ENCODE measurements at places on chromosomes 13 and 19.

DNA sequence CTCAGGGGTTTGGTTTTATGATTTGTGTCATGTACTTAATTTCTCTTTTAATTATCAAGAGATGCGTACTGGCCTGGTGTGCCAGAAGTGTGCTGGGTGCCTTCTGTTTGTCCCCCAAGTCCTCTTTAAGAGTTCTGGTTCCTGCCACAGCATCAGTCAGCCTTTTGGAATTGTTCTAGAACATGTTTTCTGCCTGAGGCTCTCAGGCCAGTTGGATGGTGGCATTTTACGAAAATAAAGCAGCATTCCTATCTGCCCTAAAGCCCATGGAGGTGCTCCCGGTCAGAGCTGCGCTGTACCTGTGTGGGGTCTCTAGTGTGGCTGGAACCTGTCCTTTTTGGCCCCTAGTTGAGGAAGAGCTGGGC, 54.1 kb downstream of the TSSK6 start:
- no peak for DNase-seq

DNA sequence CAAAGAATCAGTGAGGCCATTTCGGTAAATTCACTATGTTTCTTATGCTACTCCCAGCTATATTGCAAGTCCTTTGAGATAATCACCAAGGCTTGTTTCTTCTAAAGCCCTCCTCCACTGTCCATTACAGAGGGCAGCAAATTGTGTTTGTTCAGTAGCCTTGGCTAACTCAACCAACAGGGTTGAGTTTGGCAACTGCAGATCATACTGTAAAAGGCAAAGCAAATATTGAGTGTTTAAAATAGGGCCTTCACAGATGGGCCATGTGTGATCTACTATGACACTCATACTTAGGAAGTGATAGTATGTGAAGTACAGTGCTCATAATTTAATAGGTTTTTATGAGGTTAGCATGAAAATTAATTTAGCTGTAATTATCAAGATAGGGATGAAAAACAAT, 171.3 kb downstream of the DACH1 start:
- DNase-seq: no peak

GRCh38 chr13:42354241-42355091, 82.5 kb downstream of the AKAP11 start:
- peak; percentile 15 for DNase-seq

- no peak for DNase-seq
These were observed 17.4 kb upstream of the NDUFS7 start for GRCh38 chr19:1366296-1366695.

DNA sequence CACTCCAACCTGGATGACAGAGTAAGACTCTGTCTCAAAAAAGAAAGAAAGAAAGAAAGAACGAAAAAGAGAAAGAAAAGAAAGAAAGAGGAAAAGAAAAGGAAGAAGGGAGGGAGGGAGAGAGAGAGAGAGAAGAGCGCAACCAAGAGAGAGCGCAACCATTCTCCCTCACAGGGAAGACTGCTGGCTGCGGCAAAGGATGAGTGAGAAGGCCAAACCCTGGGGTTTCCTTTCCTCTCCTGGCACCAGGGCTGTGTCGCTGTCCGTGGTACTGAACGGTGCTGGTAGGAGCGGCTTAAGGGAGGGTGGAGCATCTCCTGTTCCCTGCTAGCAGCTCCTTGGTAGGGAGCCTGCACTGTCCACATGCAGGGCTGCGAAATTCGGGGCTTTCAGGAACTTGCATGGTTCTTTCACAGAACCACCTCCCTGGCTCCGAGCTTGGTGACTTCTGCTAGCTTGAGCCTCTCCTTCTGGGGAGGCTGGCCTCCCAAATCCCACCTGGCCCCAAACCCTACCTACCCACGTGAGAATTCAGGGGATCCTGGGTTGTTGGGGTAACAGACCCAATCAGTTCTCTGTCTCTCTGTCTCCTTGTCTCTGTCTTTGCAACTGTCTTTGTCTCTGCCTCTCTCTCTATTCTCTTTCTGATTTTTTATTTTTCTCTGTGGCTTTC, 51.1 kb upstream of the ZNRF4 start:
- peak; percentile 14 for DNase-seq

All from stimulated activated CD8-positive, alpha-beta memory T cell treated with anti-CD3 and anti-CD28 coated beads, Interleukin-15, amount 100 ng/mL, for 1 hour (primary cell).